ENCODE measurements at places on chromosomes 5 and 9.

- DNase-seq = peak; percentile 84
Measured at GRCh38 chr9:131739959-131740648, at the start of gene RAPGEF1. Gene RAPGEF1 (minus strand): TSS chr9:131740076. CDS start chr9:131739830, 246 bp downstream.

DNA sequence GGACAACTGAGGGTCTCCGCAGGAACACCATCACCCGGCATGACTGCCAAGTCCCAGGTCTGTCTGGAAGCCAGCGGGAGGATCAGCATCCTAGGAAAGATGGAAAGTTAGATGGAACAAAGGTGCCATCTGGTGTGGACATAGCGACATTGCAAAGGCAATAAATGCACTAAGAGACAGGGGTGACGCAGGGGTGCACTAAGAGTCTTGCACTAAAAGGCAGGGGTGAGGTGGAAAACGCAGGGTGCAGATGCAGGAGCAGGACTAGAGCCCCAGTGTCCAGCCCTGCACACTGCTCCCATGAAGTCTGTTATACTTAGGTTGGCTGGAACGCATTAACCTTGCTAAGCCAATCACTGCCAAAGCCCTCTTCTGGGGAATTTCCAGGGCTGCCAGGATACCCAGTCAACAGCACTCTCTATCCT lies 15.5 kb downstream of the ATOX1 start:
- DNase-seq = peak; percentile 80

GRCh38 chr9:73194284-73194683 lies 42.6 kb downstream of the ANXA1 start:
- no peak for DNase-seq

GRCh38 chr5:145818604-145819003 lies 16.5 kb downstream of the PRELID2 start:
- DNase-seq = no peak

- peak; percentile 37 for DNase-seq
Measured at GRCh38 chr5:107557051-107557658, 113.6 kb downstream of the EFNA5 start.

- DNase-seq = no peak
Measured at GRCh38 chr9:26296910-26297572, 595.6 kb downstream of the CAAP1 start.

Data from hepatocyte (in vitro differentiated cells).